ENCODE measurements at places on chromosomes 6 and 20. TPM values are rescaled to one million over a fixed set of nuclear protein-coding genes. Genes with fewer than 3 reads are reported as not detected.

GRCh38 chr20:57240581-57241362 lies 25.7 kb downstream of the BMP7 start:
- DNase-seq = no peak

- DNase-seq = no peak
Measured at GRCh38 chr20:61459705-61460104, 207.6 kb downstream of the CDH4 start.

Gene NKAIN2
- 1.4 TPM for total RNA-seq

Gene BACH2
- 22.2 TPM for total RNA-seq

Gene GGTLC1
- not detected for total RNA-seq

Gene B3GALT4
- total RNA-seq = 14.3 TPM

Gene CST2
- total RNA-seq = not detected

- DNase-seq = peak; percentile 55
Measured at GRCh38 chr6:15522856-15523529, 139.8 kb downstream of the DTNBP1 start.

Gene ZNF318
- total RNA-seq = 12.1 TPM

Gene ELOVL2
- total RNA-seq = 1.5 TPM

DNA sequence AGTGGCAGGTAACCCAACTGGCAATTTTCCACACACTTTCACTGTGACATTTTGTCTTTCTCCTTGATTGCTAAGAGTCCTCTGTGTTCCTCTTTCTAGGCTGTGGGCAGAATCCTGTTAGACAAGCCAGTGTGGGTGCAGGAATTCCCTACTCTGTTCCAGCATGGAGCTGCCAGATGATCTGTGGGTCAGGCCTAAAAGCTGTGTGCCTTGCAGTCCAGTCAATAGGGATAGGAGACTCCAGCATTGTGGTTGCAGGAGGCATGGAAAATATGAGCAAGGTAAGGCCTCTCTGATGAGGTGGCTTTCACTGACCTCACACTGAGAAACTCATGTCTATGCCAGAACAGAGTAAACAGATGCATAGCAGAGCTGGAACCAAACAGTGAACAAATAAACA lies 5.1 kb downstream of the ACAT2 start:
- DNase-seq = no peak

Gene ERVFRD-1
- total RNA-seq = not detected

DNA sequence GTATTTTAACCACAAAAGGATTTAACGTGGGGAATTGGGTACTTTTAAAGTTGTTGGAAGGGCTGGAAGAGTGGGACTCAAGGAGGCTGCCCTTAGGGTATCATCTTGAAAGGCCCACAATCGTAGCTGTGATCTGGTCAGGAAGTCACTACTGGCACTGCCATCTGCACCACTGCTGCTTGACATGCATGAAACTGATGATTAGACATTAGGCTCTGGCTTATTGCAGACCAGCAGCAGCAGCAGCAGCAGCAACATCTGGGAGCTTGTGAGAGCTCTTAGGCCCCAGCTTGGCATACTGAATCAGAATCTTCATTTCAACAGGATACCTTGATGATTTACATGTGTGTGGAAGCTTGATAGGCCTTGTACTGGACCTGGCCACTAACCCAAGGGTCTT lies 68.6 kb downstream of the PHF20 start:
- DNase-seq = no peak

- DNase-seq = no peak
Measured at GRCh38 chr20:34881689-34882088, 5.3 kb downstream of the ACSS2 start.

Gene MUC21
- not detected for total RNA-seq

DNA sequence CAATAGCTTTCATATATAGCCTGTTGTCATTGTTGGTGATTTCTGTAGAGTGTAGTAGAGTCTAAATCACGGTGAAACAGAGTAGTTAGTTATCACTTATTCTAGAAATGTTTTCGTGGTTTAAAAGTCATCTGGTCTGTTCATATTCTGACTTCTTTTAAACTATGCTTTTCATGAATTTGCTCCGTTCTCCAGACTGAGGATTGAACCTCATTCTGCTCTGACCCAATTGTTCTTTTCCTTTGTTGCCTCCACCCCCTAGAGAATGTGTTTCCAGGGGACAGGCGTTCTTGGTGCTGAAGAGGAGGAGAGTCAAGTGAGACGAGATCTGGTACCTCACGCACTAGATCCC lies 748 bp upstream of the ZNF292 start:
- DNase-seq = no peak

Gene ARFGAP1
- total RNA-seq = 88.2 TPM

Gene EPHA7
- total RNA-seq = 2.4 TPM

Gene RBM24
- 6.1 TPM for total RNA-seq

Gene MARCKS
- total RNA-seq = 75.6 TPM

GRCh38 chr6:101783287-101783686 lies 389.8 kb downstream of the GRIK2 start:
- DNase-seq = no peak

Gene DEFB115
- not detected for total RNA-seq

- DNase-seq = no peak
Measured at GRCh38 chr6:159941286-159942113, 27.4 kb upstream of the IGF2R start.

GRCh38 chr6:25449774-25450173 lies 170.6 kb downstream of the CARMIL1 start:
- no peak for DNase-seq

DNA sequence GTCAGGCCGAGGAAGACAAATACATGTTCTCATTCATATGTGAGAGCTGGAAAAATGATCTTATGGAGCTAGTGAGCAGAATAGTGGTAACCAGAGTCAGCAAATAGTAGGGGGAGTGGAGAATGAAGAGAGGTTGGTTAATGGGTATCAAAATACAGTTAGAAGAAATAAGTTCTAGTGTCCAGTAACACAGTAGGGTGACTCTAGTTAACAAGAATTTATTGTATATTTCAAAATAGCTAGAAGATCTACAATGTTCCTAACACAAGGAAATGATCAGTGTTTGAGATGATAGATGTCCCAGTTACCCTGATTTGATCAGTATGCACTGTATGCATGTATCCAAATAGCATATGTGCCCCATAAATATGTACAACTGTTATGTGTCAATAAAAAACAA lies 128.4 kb downstream of the BCKDHB start:
- DNase-seq = no peak

- DNase-seq = no peak
Measured at GRCh38 chr6:113144117-113144516, 713.0 kb upstream of the MARCKS start.

Gene CRISP3
- total RNA-seq = not detected
